Ecto neural progenitor cell (in vitro differentiated cells): ENCODE measurements at places on chromosomes 6 and 20.
A peak's percentile ranks its signal among the peaks of the same experiment; 100 is the strongest.

GRCh38 chr20:35311822-35312221, 19.6 kb upstream of the FAM83C start:
- no peak for DNase-seq

GRCh38 chr6:30554962-30555815, 1.1 kb downstream of the GNL1 start:
- peak; percentile 72 for DNase-seq

- no peak for DNase-seq
These were observed 198.6 kb upstream of the SHLD1 start for GRCh38 chr20:5551621-5552020.

GRCh38 chr20:43576108-43576507, 14.6 kb upstream of the IFT52 start:
- no peak for DNase-seq

DNA sequence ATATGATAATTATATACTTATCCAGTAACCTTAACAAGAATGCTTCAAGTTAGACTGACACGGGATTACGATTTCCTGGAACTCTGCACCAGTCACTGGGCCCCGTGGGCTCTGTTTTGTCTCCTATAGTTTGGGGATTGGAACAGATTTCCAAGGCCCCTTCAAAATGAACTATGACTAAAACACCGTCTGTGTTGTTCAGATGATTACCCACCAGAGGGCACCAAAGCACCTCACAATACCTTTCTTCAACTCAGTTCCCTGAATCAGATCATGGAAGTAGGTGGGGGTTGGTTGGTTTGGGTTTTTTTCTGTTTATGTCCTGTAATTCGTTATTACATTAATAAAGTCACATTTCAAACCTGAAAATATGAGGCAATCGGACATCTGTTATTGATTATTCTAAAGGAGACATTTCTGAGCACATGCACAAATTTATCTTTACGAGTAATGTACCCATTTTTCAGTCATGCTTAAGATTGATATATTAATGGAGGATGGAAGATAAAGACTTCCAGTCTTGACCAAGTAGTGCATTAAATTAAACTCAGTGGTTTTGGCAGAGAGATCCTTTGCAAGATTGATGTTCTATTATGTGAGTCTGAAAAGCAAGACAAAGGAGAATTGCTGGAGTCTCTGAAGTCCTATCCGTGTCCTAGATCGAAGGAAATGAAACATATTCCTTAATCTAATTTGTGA, 112.0 kb upstream of the COL21A1 start:
- DNase-seq: peak; percentile 67

DNA sequence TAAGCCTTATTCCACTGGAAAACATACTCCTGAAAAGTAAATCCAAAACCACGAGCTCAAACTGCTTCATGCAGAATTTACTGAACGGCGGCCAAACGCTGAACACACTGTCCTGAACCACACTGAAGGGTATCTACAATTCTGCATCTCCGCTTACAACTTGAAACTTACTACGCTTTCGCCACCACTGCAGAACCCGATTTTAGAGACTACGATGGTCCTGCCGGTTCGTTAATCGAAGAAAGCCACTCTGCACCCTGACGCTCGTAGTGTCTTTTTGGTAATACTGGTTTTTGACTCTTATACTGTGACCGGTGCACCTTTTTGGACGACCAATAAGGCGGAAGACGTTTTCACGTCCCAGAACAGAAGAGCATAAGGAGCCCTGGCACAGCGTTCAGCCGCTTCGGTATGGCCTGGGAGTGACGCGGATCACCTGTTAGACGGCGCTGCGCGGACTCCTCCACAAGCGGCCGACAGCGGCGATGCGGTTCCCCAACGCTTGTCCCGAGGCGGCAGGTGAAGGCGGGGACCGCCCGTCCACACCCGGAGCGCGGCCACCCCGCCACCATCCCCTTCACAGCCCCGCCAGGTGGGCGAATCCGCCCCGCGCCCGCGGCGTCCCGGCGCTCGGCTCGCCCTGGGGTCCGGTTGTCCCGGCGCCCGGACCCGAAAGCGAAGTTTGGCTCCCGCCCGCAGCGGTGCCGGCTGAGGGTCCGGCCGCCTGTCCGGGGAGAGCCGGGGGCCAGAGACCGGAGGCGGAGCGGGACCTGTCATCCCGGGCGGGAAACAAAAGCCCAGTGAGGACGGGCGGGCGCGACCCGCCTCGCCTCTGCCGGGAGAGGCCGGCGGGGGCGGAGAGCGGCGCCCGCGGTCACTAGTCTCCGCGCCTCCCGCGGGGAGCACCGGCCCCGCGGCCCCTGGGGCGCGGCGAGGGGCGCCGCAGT, 784 bp downstream of the FKBP5 start:
- DNase-seq: peak; percentile 78

- DNase-seq: no peak
These were observed 90.5 kb downstream of the NDUFAF5 start for GRCh38 chr20:13875265-13875811.

DNA sequence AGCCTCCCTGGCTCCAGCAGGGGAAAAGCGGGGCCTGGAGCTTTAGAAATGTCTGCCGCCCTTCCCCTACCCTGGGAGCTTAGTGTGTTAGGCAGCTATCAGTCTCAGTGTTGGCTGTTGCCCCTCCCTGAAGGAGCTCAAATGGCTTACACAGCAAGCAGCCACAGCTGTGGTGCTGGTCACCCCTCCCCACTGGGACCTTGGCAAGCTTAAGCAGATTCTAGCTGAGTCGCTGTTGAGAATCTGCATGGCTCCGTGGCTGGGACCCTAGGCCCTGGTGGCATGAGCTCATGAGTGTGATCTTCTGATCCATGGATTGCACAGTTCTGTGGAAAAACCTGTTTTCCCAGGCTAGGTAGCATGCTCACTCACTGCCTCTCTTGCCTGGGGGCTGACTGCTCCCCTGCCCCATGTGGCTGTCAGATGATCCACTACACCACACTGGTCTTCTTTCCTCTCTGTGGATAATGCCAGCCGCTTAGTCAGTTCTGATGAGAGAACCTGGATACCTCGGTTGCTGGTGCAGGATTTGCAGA, 714.0 kb downstream of the MAFB start:
- no peak for DNase-seq

DNA sequence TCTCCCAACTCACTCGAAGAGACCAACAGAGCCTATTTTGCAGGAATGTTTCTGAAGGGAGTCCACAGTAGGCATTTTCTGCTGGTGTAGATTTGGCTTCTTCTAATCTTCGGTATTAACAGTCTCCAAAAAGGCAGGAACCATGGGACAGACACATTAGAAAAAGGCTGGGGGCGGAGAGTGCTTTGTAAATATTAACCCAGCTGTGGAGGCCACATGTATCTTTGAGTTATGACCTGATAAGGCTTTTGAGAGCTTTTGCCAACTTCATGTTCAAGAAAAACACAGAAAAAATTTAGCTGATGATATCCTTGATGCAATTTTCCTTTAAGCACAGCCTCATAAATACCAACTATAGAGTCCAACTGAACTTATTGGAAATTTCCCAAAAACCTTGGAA, 119.4 kb upstream of the TSHZ2 start:
- DNase-seq: no peak

GRCh38 chr6:20236909-20237600, 24.8 kb upstream of the MBOAT1 start:
- DNase-seq: no peak

DNA sequence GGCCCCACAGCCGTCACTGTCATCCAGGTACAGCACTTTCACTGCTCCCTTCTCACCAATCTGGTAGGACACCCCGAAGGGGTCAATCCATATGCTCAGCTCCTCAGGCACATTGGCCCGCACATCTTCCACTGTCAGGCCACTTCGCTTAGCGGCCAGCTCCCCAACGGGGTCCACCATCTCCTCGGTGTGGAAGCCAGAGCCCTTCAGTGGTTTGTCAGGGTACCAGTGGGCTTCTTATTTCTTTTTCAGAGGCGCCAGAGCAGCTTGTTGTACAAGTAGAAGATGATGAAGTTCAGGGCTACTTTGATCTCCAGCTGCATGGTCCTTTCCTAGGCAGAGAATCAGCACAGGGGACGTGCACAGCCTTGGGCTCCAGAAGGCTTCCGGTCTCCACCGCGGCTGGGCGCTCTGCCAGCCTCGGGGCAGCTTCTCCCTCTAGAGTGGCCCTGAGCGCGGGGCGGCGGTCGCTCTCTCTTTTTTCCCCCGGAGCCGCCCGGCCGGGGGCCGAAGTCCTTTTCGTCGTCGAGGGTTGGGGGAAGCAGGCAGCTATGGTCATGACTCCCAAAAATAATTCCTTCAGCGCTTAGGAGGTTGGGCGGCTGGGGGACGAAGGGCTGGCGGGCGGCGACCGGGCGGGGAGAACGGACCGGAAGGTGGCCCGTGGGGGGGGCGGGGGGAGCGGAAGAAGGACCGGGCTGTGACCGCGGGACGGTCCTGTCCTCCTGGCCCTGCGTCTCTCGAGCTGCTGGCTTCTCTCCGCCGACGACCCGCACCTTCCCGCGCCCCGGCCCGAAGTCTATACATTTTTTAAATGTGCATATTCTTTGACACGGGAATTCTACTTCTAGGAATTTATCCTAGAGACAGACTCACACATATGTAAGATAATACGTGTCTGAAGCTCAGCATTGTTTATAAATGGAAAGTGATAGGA, 6.5 kb upstream of the ZSCAN9 start:
- peak; percentile 75 for DNase-seq

DNA sequence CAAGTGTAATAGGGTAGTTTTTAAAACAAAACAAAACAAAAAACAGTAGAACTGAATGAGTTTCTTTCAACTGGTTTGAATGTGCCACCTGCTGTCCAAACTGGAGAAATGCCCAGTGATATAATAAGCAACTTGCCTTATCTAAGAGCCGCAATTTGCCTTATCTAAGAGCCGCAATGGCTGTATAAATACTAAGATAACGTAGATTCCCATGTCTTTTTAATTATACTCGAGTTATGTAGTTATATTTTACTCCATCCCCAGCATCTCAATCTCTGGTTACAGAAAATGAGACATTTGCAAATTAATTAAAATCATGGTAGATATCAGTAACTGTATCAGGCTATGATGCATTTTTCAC, 67.2 kb downstream of the RPP40 start:
- DNase-seq: no peak

DNA sequence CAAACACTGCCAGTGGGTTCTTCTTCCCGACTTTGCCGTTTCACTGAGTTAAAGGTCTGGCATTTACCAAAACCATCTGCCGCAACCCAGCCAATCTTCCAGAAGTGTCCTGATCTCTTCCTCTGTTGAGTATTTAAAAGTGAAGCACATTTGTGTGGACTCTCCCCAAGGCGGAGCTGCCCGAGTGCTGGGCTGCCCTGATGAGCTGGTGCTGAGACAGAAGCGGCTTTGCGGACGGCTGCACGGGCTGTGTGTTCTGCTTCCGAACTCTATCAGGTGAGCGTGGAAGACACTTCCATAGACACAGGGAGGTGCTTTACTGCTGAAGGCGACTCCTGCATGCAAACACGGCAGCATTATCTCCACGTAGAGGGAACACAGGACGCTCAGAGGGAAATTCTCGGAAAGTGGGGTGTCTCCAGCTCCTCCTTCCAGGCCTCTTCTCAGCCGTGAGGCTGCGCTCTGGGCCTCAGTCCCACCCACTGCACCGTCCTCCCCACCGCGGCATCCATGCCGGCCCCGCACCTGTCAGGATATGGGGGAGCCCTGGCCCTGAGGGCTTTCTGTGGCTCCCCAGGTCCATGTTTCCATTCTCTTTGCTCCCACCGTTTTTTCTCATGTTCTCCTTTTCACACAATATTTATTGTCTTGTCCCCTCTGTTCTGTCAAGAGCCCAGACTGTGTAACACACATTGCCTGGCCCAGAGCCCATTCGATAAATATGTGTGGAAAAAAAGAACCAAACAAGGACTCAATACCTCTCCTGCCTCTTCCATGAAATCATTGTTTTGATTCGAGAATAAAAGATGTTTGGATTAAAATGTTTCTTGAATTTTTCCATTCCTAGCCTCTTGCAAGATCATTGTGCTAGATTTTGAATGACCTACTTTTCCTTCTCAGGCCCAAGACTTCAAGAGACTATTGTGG, 205.1 kb downstream of the DLL1 start:
- DNase-seq: peak; percentile 39
